Ascending aorta (tissue), 2 donors: ENCODE measurements at places on chromosomes 12 and 14.

- H3K27ac ChIP-seq = no peak overlapping the region
- H3K27me3 ChIP-seq = no peaks in the 10 kb centered on the region
- peaks cover 66% of the 10 kb centered on the region for H3K36me3 ChIP-seq
- DNase-seq = no peak
These were observed 90.1 kb downstream of the NCOR2 start for GRCh38 chr12:124477107-124477915.

DNA sequence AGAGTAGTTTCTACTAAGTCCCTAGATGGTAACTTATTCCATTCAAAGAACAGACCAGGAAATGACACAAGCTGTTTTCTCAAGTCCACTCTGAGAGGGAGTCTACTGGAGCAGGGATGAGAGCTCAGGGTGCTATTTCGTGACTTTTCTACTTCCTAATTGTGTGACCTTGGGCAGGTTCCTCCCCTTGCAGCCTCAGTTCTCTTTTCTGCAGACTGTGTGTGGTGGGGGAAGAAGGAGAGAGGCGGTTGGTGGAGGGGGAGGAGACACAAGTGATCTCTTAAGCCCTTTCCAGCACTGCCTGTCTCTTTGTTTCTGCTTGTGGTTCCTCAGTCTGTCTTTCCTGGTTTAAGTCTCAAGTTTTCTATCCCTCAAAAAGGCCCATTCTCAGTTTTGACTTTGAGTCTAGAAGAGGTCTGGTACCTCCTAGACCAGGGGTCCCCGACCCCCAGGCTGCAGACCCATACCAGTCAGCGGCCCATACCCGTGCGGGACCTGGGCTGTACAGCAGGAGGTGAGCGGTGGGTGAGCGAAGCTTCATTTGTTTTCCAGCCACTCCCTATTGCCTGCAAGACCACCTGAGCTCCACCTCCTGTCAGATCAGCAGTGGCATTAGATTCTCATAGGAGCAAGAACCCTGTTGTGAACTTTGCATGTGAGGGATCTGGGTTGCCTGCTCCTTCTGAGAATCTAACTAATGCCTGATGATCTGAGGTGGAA, 10.7 kb downstream of the FGF6 start:
- H3K36me3 ChIP-seq = no peaks in the 10 kb centered on the region
- no peak for DNase-seq
- no peaks in the 10 kb centered on the region for H3K27me3 ChIP-seq

DNA sequence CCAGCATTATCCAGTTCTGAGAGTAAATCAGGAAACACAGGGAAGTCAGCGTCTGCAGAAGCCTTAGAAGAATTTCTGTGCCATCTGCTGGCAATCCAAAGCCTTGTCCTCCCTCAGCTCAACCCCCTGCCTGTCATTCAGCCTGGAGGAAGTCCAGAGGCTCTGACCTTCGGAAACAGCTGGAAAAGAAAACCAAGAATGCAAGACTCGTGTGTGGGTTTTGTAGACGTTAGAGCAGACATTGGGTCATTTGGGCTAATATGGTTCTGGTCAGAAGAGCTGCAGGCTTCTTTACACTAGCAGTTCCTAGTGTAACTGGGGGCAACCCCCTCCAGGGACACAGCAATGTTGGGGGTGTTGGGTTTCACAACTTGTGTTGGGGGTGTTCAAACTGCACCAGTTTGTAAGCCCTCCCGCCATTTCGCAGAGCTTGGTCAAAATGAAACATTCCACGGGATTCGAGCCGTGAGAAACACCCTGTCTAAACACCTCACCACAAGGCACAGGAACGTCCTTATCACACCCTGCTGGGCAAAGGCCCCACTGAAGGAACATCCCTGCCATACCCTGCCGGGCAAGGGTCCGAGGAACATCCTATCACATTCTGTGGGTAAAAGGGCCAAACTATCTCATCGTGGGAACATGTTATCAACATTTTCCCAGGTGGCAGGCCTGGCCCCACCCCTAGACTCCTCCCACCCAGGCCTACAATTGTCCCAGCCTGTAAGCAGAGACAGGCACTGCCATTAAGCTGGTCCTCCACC, 21.0 kb upstream of the SERPINA4 start:
- no peaks in the 10 kb centered on the region for H3K36me3 ChIP-seq
- DNase-seq = no peak
- no peak overlapping the region for H3K27ac ChIP-seq
- no peak overlapping the region for H3K4me3 ChIP-seq
- no peaks in the 10 kb centered on the region for H3K4me1 ChIP-seq

DNA sequence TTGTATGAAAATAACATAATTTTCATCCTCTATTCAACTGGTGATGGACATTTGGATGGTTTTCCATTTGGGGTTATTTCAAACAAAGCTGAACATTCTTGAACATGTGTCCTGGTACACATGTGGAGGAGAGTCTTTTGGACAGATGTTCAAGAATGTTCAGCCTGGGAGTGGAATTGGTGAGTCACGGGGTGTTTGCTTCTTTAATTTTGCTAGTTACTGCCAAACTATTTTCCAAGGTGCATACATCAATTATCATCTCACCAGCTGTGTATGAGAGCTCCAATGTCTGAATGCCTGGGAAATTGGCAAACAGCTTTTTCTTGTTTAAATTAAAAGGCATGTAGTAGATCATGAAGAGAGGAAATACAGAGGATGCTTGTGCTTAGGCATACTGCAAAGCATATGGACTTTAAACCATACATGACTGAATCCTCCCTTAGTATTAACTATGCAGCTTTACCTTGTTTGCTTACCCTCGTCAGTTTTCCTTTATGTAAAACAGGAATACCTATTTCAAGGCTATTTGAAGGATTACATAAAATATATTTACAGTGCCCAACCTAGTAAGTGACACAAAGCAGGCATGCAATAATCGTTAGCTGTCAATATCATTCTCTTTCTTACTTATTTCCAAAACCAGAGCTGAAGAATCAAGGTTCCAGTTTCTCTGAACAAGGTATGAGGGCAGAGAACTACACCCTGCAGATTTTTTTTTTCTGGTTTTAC, 152.1 kb downstream of the ITPR2 start:
- no peak for DNase-seq
- H3K4me3 ChIP-seq = no peak overlapping the region
- peaks cover 34% of the 10 kb centered on the region for H3K36me3 ChIP-seq
- H3K27me3 ChIP-seq = no peaks in the 10 kb centered on the region
- no peak overlapping the region for H3K27ac ChIP-seq

- H3K4me1 ChIP-seq = no peaks in the 10 kb centered on the region
- no peaks in the 10 kb centered on the region for H3K36me3 ChIP-seq
- H3K27ac ChIP-seq = no peak overlapping the region
- H3K4me3 ChIP-seq = no peak overlapping the region
- DNase-seq = no peak
These were observed 505.1 kb downstream of the FOXG1 start for GRCh38 chr14:29271669-29272068.

DNA sequence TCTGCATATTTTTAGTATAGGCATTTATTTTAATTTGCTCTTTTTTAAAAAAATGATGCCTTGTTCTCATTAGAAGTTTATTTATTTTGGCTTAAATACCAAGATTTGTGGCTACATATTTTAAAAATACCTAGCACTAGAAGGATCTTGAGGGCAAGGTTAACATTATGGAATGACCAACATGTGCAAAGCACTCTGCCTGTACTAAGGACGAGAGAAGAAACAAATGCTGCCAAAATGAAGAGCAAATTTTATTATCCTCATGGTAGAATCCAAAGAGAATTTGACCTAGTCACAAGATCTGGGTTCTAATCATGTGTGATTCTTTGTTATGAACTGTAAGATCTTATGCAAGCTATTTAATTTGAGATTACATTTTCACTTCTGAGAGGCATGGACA, 2.8 kb downstream of the CAND1 start:
- H3K4me3 ChIP-seq = no peak overlapping the region
- no peaks in the 10 kb centered on the region for H3K36me3 ChIP-seq
- peaks cover 42% of the 10 kb centered on the region for H3K4me1 ChIP-seq
- no peak overlapping the region for H3K27ac ChIP-seq
- no peak for DNase-seq
- no peaks in the 10 kb centered on the region for H3K27me3 ChIP-seq

DNA sequence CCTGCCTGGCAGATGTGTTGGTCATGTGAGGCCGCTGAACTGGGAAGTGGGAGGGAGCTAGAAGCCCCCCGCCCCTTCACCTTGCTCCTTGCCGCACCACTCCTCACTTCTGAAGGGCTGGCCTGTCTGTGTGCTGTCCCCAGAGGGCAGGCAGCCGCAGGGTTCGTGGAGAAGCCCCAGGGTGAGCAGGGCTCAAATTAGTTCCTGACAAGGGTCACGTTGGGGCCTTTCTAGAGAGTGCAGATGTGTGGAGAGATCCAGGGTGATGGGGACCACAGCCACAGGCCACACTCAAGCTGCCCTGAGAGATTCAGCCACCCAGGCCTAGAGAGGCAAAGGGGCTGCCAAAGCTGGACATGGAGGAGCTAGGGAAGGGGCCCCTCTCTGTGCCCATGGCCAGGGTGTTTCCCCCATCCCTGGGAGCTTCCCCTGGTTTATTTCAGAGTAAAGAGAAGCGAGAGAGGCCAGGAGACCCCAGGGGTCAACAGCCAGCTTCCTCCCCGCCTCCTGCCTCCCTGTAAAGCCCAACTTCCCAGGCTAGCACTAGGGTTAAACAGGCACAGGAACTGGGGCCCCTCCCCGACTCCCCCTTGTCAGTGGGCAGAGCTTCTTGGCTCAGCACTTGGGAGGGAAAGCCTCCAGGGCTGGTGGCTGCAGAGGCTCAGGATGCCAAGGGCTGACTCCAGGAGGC, 16.2 kb downstream of the SLC25A29 start:
- peaks cover 32% of the 10 kb centered on the region for H3K36me3 ChIP-seq
- no peaks in the 10 kb centered on the region for H3K27me3 ChIP-seq
- H3K27ac ChIP-seq = no peak overlapping the region
- H3K4me3 ChIP-seq = no peak overlapping the region
- no peak for DNase-seq
- no peaks in the 10 kb centered on the region for H3K4me1 ChIP-seq

- peak overlapping the region; percentile 19 for H3K27ac ChIP-seq
- no peaks in the 10 kb centered on the region for H3K27me3 ChIP-seq
- H3K36me3 ChIP-seq = no peaks in the 10 kb centered on the region
- no peak for DNase-seq
These were observed 152.1 kb upstream of the EEA1 start for GRCh38 chr12:93080994-93081809.

- no peaks in the 10 kb centered on the region for H3K36me3 ChIP-seq
- no peaks in the 10 kb centered on the region for H3K4me1 ChIP-seq
- H3K27ac ChIP-seq = no peak overlapping the region
- H3K4me3 ChIP-seq = no peak overlapping the region
- DNase-seq = no peak
These were observed 479.7 kb downstream of the FSCB start for GRCh38 chr14:44027397-44027796.

GRCh38 chr12:25644979-25645378, 91.9 kb upstream of the LMNTD1 start:
- H3K27ac ChIP-seq = no peak overlapping the region
- no peaks in the 10 kb centered on the region for H3K27me3 ChIP-seq
- no peak overlapping the region for H3K4me3 ChIP-seq

GRCh38 chr12:20646239-20646827, 48.8 kb upstream of the SLCO1C1 start:
- DNase-seq = no peak
- no peak overlapping the region for H3K4me3 ChIP-seq
- no peaks in the 10 kb centered on the region for H3K27me3 ChIP-seq
- peaks cover 5% of the 10 kb centered on the region for H3K36me3 ChIP-seq
- H3K27ac ChIP-seq = peak overlapping the region; percentile 59
- no peaks in the 10 kb centered on the region for H3K4me1 ChIP-seq

GRCh38 chr12:69428351-69429073, 41.7 kb upstream of the FRS2 start:
- H3K27me3 ChIP-seq = no peaks in the 10 kb centered on the region
- H3K4me1 ChIP-seq = peaks cover 3% of the 10 kb centered on the region
- no peaks in the 10 kb centered on the region for H3K36me3 ChIP-seq
- H3K27ac ChIP-seq = no peak overlapping the region
- no peak overlapping the region for H3K4me3 ChIP-seq

DNA sequence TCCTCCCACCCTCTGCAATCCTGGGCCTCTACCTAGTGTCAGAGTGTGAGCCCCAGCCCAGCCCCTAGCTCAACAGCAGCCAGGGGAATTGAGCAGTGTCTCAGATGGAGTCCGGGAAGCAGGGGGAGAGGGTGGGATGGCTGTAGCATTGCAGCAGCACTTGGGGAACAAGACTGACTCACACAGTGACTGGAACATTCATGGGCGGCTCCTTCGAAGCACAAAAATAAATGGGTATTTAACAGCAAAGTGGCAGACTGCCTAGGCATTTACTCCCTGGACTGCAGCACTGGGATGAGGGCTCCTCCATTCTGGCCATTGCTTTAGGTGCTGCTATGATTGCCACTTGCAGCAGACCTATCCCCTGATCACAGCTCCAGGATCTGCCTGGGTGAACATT, 46.0 kb upstream of the STK38L start:
- peak; percentile 95 for DNase-seq
- H3K4me3 ChIP-seq = no peak overlapping the region

GRCh38 chr12:32777159-32777558, 21.5 kb upstream of the YARS2 start:
- no peaks in the 10 kb centered on the region for H3K36me3 ChIP-seq
- no peaks in the 10 kb centered on the region for H3K4me1 ChIP-seq
- no peak for DNase-seq
- H3K27ac ChIP-seq = no peak overlapping the region

GRCh38 chr12:49059299-49060171, 1.1 kb downstream of the KMT2D start:
- H3K36me3 ChIP-seq = peaks cover 6% of the 10 kb centered on the region
- H3K27ac ChIP-seq = peak overlapping the region; percentile 98
- peak overlapping the region; percentile 97 for H3K4me3 ChIP-seq
- DNase-seq = no peak
- H3K27me3 ChIP-seq = no peaks in the 10 kb centered on the region
- H3K4me1 ChIP-seq = peaks cover 31% of the 10 kb centered on the region
